ENCODE measurements at places on chromosomes 16 and 17.

DNA sequence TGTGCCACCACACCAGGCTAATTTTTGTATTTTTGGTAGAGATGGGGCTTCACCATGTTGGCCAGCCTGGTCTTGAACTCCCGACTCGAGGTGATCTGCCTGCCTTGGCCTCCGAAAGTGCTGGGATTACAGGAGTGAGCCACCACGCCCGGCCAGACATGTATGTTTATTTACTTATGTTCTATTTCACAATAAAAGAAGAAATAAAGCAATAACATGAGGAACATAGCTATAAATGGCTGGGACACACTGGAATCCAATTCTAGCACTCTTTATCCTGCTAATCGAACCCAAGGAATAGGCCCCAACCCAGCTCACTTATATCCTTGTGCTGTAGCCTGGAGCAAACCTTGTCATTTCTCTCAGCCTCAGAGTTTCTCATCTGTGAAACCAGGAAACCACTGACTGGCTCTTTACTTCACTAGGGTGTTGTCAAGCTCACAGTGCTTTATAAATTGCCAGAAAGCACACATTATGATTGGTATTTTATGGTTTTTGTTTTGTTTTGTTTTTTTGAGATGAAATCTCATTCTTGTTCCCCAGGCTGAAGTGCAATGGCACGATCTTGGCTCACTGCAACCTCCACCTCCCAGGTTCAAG lies 4.3 kb upstream of the ODAD4 start:
- no peak for DNase-seq

- DNase-seq: no peak
Measured at GRCh38 chr17:9783050-9783449, 8.3 kb downstream of the DHRS7C start.

DNA sequence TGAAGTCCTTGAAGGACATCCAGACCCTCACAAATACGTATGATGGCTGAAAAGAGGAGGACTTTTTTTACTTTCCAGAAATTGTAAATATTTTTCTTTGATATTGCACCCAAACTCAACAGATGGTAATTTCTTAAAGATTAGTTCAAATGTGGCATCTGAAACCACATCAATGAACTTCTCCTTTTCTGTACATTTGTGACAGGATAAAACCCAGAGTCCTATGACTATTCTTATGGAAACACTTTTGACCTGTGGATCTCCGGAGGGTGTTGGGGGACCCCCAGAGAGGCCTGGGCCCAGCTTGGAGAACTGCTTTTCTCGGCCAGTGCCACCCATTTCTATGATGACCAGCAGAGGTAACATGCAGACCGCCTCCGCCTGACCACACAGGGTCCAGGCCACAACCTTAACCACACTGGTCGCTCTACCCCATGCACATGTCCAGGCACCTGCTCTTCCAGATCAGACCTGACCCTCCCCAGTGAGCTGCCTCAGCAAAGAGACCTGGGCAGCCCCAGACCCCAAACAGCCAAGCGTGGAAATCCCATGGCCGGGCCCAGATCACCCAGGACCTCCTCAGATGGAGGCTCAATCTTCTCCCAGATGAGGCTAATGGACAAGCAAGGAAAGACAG lies 22.7 kb downstream of the RPH3AL start:
- DNase-seq: no peak

GRCh38 chr17:43949781-43950180 lies 4.0 kb downstream of the PYY start:
- no peak for DNase-seq

GRCh38 chr16:1416521-1416941 lies 2.0 kb upstream of the UNKL start:
- no peak for DNase-seq

- no peak for DNase-seq
Measured at GRCh38 chr16:83851473-83851872, 43.7 kb downstream of the HSBP1 start.

- no peak for DNase-seq
Measured at GRCh38 chr16:46899443-46900143, 15.4 kb downstream of the GPT2 start.

DNA sequence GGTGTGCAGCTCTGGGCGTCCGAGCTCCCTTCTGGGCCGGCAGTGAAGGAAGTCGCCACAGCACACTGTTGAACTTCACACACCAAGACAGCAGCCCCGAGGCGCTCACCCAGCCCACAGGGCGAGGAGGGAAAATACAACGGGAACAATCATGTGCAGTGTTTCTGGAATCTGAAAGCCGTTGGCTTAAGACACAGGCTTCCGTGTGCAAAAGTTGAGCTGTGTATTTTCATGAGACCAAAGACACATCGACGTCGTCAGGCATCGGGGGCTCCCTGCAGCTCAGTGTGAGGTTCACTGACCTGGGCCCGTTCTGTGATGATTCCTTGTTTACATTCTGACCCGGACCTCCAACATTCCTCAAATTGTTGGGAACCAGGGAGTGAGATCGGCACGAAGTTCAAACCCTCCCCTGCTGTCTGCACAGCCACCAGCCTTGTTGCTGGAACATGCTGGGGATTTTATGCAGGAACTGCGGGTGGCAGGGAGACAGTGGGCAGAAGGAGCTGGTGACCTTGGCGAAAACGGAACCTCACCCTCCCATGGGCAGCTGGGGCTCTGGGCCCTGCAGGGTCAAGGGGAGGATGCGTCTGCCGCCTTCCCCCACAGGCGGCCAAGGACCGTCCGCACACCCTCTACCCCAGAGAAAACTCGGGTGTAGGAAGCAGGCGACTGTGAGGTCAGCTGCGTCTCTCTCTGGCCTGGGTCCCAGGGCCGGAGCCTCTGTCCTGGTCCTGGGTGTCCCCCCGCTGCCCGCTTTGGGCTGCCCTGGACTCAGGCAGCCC lies 72.2 kb downstream of the METRNL start:
- DNase-seq: no peak

GRCh38 chr17:879546-880442 lies 97.6 kb downstream of the MRM3 start:
- peak; percentile 68 for DNase-seq

DNA sequence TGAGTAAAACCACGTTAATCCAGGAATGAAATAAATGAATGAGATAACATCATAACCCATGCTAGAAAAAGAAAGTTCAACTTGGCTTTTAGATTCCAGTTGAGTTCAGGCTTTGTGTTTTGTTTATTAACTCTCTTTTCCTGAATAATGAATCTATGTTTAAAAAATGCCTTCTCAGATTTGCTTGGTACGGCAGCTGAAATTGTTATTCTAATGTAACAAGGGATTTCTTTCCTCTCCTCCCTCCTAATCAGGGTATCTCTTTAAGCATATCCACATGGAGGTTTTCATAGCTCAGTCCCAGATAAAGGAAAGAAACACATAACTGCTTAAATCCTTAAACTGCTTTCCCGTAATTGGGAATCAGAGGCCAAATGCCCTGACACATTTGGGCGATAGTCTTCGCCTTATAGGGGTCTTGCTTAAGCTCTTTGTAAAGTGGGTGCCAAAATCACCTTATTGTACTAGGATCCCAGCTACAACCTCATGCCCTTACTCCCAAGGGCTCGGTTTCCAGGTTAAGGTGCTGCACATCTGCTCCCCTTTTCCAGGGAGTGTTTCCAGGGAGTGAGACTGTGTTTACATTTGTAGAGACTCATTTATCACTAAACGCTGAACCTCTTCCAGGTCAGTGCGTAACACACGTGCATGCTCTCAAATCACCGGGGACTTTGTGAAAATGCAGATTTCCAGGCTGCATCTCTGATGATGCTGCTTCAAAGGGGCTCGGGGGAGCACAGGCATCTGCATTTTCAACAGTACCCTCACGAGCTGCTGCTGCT lies 142.8 kb upstream of the FOXF1 start:
- DNase-seq: no peak

- no peak for DNase-seq
Measured at GRCh38 chr17:78130437-78131101, at the start of gene TMC8. Gene TMC8 (plus strand): TSS chr17:78130771. CDS start chr17:78131589, 818 bp downstream.

- no peak for DNase-seq
Measured at GRCh38 chr17:61947367-61948078, 19.7 kb upstream of the INTS2 start.

Measured in urothelium cell line (cell line).